ENCODE measurements at places on chromosomes 16 and 17. TPM values are rescaled to one million over a fixed set of nuclear protein-coding genes. Genes with fewer than 3 reads are reported as not detected.

The ACLY gene
- total RNA-seq: 222 TPM

The AOC3 gene
- 2.2 TPM for total RNA-seq

- ATAC-seq: no peak
Observed at GRCh38 chr16:58481931-58482330, 18.0 kb upstream of the NDRG4 start.

GRCh38 chr17:41864498-41864835 is 756 bp downstream of the KLHL11 start:
- no peak for ATAC-seq

GRCh38 chr17:44314869-44315661 is 6.7 kb downstream of the RUNDC3A start:
- peak; percentile 70 for ATAC-seq

DNA sequence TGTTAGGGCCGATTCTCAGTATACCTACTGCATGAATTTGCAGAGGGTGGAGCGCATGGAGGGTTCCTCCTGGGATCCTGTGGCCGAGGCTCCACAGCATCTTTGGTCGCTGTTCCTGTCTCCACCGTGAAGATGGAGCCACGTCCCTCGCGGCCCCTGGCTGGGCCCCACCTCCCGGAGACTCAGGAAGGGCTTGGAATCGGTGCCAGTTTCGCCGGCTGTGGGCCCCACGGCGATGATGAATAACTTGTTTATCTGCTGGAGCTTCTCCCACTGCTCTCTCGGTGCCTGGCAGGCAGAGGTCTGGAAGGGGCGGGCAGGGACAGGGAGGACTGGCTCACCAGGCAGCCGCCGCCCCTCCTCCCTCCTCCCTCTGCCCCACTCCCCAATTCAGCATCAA is 8.1 kb downstream of the SLC5A11 start:
- no peak for ATAC-seq

- peak; percentile 58 for ATAC-seq
Observed at GRCh38 chr17:5706577-5707210, 122.4 kb upstream of the NLRP1 start.

DNA sequence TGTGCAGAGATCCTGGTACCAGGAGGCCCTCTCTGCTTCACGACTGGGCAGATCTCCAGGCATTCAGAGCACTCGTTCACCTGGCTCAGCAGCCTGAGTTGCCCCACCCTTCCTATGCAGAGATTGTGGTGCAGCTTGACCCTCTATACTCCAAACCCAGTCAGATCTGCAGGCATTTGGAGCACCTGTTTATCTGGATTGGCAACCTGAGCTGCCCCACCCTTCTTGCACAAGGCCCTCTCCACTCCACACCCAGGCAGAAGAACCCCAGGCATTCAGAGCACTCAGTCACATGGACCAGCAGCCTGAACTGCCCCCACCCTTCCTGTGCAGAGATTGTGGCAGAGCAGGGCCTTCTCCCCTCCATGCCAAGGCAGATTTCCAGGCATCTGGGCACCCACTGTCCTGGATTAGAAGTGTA is 88.4 kb upstream of the CDH5 start:
- ATAC-seq: no peak

All from activated T-helper 17 cell treated with anti-CD3 and anti-CD28 coated beads, Interleukin-2, amount 50 U/mL, for 72 hours (primary cell).